Psoas muscle (tissue), 8 donors: ENCODE measurements at places on chromosomes 7 and 10. TPM values are rescaled to one million over a fixed set of nuclear protein-coding genes. Genes with fewer than 3 reads are reported as not detected.

Gene IFIT1B
- polyA plus RNA-seq, result not detected

Gene WDR86
- 0.20 TPM for polyA plus RNA-seq

Gene ELN
- 15.5 TPM for polyA plus RNA-seq

Gene MEOX2
- 3.1 TPM for polyA plus RNA-seq

Gene COBL
- polyA plus RNA-seq, result 59.5 TPM

Gene HKDC1
- 0.03 TPM for polyA plus RNA-seq

Gene ACSM6
- polyA plus RNA-seq, result not detected

Gene HACD1
- polyA plus RNA-seq, result 23.4 TPM

Gene FAM25C
- 0.56 TPM for polyA plus RNA-seq

Gene ZNF438
- polyA plus RNA-seq, result 17.0 TPM

Gene LRRC17
- polyA plus RNA-seq, result 0.82 TPM

Gene ZNF117
- 0.58 TPM for polyA plus RNA-seq

Gene IQUB
- 0.28 TPM for polyA plus RNA-seq

Gene SLC35G1
- polyA plus RNA-seq, result 2.7 TPM

Gene XRCC2
- polyA plus RNA-seq, result 0.55 TPM

Gene LAMB4
- polyA plus RNA-seq, result 0.01 TPM

Gene CFAP43
- polyA plus RNA-seq, result not detected

Gene NPFFR1
- under 0.01 TPM for polyA plus RNA-seq

Gene CDCA7L
- 3.3 TPM for polyA plus RNA-seq

Gene SKAP2
- 9.5 TPM for polyA plus RNA-seq

Gene PARD3
- 20.2 TPM for polyA plus RNA-seq
